Stimulated activated memory B cell treated with anti-CD40 and anti-IgM and Interleukin-4, amounts not matched to agents 10 μg/mL and 1 μg/mL and 100 μg/mL, for 72 hours (primary cell): ENCODE measurements at places on chromosomes 4 and X.

DNA sequence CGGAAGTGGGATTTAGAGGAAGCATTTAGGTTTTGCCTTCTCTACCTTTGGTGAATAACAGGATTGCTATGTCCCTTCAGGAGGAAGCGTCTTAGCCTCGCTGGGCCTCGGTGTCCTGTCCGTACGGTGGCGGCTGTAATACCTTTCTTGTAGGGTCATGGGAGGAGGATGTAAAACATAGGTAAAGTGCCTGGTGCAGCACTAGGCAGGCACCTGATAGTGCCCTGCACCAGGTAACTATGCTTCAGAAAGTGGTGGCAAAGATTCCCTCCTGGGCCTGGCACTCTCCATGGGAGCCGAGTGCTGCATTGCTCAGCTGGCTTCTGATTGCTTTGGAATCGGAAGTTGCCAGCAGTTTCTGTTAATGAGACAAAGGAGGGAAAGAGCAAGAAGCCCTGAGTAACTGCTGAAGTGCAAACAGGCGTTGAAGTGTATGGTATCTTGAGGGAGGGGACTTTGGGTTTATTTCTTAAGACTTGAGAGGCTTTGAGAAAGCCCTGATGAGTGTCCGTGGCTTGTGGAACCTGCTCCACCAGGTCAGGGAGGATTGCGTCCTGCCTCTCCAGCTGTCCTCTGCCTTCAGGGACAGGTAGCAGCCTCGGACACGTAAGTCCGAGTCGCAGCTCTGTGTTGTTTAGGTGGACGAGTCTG is 45.8 kb downstream of the TBC1D14 start:
- no peak for ATAC-seq

DNA sequence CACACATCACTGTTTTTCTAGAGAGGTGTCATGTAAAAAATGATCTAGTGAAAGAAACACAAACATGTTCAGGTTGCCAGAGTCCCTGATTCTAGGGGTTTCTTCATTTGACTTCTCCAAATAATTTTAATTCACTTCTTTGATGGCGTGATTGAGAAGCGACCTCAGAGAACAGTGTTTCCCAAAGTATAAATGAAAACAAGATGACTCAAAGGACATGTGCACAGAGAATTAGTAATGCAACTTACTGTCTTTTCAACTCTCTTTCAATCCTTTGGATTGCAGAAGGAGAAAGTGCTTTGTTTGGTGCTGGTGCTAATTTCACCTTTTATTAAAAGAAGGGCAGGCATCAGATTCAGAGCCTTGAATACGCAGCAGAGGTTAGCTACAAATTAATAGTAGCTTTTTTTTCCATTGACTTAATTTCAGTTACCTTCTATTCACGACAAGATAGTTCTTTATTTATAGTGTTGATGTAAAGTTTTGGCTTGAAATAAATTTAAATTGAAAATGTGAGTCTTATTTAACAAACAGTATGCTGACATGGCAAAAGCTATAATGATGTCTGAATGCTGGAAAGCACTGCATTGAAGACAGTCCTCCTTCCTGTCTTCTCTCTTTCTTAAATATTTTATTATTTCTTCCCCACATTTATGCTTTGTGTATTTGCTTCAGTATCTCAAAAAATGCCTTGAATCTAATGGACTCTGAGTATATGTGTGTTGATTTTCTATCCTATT is 85.1 kb downstream of the SLC10A7 start:
- ATAC-seq: no peak

DNA sequence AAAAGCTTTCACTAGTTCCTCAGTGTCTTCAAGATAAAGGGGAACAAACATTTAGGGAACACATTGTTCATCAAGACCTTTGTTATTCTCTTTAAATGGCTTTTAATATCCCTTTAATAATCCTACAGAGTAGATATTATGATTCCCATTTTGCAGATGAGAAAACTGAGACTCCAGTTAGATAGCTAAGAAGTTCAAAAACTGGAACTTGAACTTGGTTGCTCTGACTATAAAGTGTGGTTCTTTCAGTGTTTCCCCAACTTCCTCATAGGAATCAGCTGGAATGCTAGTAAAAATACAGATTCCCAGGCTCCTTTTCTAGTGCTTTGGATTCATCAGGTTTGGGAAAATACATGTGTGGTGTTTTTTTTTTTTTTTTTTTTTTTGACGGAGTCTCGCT is 37.7 kb downstream of the DLG3 start:
- ATAC-seq: no peak

- no peak for ATAC-seq
Observed at GRCh38 chrX:1424147-1424851, 28.4 kb downstream of the ASMTL start.

DNA sequence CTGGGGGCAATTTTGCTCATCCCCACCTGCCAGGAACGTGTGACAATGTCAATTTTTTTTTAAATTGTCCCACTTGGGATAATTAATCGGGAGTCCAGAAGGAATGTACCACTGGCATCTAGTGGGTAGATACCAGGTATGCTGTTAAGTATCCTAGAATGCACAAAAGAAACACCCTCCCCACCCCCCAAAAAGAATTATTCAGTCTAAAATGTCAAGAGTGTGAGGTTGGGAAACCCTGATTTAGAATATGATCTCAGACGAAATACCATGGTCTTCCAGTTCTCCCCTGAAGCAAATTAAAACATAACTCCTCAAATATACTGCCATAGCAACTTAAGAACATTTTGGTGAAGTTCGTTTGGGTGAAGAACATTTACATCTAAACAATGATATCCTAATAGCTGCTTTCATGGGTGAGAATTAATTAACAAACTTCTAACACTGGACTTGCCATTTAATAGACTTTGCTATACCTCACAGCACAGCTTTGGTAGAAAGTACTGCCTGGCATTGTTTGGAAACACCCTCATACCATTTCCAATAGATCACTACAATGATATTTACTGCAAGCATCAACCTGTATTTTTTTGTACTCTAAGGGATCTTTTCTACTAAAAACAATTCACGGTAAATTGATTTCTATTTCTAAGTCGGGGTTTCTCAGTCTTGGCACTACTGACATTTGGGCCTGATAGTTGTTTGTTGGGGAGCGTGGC is 36.5 kb downstream of the SH3RF1 start:
- no peak for ATAC-seq

DNA sequence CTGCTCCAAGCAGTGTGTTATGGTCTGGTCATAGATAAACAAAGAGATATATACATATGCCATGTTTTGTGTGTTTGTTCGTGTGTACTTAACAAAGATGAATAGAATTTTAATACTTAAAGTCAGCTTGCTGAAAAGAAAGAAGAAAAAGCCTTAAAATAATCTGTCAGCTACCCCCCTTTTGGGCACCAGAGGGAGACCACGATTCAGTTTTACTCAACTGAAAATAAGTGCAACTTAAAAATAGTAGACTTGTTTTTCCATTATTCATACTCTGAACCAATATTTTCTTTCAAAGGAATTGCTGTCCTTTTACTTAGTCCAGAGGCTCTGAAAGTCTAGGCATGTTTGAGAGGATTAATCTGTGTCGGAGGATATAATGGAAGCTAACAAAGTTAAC is 181.7 kb upstream of the AGTR2 start:
- no peak for ATAC-seq

GRCh38 chr4:20652226-20652885 is 47.9 kb upstream of the PACRGL start:
- no peak for ATAC-seq

DNA sequence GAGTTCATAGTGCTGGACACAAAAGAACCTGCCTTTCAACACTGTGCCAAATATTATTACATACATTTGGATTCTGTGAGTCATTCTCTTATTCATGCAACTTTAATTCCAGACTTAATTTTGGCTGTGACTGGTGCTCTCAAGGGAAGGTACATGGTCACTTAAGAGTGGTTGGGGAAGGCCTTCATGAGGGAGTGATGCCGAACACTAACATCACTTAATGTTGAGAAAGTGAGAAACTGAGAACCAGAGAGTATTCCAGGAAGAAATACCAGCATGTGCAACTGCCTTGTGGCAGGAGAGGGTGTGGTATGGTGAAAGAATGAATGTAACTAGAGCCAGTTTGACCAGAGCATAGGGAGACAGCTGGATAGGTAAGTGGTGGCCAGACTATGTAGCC is 41.5 kb upstream of the FHDC1 start:
- no peak for ATAC-seq

DNA sequence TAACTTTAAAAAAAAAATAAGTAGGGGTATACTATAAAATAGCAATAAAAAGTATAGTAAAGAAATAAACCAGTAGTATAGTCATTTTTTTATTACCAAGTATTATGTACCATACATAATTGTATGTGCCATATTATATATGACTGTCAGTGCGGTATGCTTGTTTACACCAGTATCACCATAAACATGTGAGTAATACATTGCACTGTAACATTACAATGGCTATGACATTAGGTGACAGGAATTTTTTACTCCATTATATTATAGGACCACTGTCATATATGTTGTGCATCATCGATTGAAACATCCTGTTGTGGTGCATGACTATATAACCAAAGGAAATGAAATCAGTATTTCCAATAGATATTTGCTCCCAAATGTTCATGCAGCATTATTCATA is 176.9 kb upstream of the ARHGAP24 start:
- peak; percentile 36 for ATAC-seq

DNA sequence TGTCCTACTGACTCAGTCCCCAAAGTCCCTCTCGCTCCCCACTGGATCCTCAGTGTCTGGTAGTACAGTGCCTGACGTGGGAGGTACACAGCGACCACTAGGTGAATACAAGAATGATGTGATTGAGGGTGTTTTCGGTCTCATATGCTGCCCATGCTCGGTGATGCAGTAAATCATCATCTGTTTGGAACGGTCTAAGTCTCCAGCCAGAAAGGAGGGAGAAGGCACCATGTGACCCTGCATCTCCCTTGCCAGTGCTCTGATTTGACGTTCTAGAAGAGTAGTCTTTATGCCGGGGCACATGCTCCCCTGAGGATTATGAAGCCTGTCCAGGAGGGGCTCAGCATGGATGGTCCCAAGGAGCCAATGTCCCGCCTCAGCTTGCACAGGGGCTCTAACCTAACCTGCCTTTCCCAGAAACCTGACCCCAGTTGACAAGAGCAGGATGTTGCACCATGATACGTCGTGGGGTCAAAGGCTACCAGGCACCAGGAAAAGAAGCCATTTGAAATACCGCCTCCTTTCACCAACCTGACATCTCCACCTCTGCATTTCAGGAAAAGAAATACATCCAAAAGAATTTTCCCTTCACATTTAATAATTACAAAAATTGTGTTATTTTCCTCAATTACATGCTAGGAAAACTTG is 13.8 kb upstream of the PLXNB3 start:
- no peak for ATAC-seq

GRCh38 chr4:33709247-33709646 is 2535.1 kb downstream of the ARAP2 start:
- no peak for ATAC-seq

- ATAC-seq: no peak
Observed at GRCh38 chrX:15856222-15856587, 1.6 kb upstream of the AP1S2 start.

GRCh38 chr4:151799417-151800012 is 38.7 kb upstream of the GATB start:
- no peak for ATAC-seq

GRCh38 chrX:134006484-134007161 is 21.2 kb upstream of the GPC3 start:
- ATAC-seq: no peak

- ATAC-seq: peak; percentile 90
Observed at GRCh38 chrX:149504915-149505651, at the start of gene IDS. TSS of gene IDS (minus strand) at chrX:149505306. CDS start at chrX:149505137, 169 bp downstream.

- no peak for ATAC-seq
Observed at GRCh38 chrX:21970326-21970725, 29.8 kb downstream of the SMS start.

DNA sequence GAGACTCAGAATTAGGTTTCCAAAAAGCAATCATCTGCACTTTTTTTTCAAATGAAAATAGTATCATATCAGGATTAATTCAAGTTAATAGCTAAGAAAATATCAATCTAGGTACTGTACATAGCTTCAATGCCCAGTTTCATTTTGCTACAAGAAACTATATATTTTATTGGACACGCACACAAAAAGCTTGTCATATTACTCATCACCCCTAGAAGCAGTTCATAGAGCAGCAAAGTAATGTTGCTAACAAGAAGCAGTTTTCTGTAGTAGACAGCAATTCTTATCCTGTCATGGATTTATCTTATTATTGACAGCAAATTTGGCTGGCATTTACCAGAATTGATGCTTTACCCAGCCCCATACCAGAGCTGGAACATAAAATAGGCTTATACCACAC is 52.3 kb upstream of the LSM6 start:
- no peak for ATAC-seq

GRCh38 chrX:19440713-19441112 is 74.6 kb downstream of the MAP3K15 start:
- no peak for ATAC-seq

DNA sequence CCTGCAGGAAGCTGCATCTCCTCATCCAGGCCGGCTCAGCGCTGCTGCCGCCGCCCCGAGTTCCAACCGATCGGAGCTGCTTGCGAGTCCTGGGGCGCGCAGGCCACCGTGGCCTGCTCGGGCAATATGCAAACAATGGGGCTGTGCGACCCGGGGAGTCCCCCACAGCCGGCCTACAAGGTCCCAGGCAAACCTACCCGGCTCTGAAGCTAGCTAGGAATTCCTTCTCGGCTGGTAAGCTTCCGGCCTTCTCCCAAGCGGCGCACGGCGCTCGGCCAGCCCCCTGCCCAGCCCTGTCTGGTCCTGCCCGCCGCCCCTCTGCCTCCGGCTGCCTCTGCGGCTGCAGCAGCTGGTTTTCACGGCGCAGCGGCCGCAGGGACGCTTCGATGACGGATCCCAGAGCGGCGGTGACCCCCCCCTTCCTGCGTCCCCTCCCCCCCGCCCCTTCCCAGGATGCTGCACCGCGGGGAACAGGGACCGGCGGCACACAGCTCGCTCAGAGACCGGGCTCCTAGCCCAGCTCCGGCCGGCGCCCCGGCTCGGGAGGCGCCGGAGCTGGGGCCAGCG is 59.4 kb downstream of the TSC22D3 start:
- ATAC-seq: peak; percentile 47
